ENCODE measurements at places on chromosomes 5 and 9.

DNA sequence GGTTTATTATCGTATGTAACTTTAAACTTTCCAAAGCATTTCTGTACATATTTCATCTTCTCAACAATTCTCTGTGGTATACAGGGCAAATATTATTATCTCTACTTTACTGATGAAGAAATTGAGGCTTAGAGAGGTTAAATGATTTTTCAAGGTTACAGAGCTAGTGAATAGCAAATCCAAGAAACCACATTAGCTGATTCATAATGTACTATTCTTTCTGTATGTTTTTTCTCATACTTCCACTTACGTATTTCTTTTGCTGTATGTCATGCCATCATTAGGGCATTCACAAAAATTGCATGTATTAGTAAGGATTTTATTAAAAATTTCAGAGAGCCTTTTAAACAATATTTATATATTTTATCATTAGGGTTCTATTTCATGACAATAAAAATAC, 372.4 kb upstream of the DMAC1 start:
- DNase-seq, result no peak

GRCh38 chr5:143200781-143201398, 202.6 kb downstream of the NR3C1 start:
- peak; percentile 76 for DNase-seq

DNA sequence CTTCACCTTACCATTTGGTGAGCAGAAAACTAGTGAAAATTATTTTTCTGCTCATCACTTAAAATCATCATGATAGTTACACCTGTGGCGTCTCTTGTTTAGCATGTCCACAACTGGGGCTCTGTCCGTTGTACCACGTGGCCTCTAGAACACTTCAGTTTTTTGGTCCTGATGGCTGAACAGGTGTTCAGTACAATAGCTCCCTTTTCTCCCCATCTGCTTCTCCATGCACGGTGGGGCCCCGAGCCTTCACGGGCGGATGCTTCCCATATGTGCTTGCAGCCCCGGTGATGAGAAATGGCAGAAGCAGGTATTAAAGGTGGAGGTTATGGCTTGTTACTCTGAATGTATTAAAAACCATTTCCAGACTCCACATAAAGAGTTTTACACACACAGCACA, 304.1 kb downstream of the CWC27 start:
- DNase-seq, result no peak

- no peak for DNase-seq
Observed at GRCh38 chr9:111431684-111432083, 52.5 kb downstream of the ECPAS start.

DNA sequence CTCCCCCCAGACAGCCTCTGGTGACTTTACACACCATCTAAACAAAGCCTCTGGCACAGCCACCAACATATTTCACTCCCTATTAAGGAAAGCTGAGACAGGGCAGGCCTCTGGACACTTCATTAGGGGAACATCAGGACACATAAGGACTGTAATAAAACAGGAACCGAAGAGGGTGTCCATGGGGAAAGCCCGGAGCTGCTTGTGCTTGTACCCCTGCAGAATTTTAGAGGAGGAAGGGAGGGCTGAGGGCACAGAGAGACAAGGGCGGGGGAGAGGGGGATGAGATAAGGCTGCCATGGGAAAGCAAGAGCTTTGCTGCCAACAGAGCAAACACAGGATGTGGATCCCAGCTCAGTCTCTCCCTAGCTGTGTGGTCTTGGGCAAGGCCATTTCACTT, 138.4 kb downstream of the ASTN2 start:
- no peak for DNase-seq

GRCh38 chr9:134738869-134739659, 97.5 kb downstream of the COL5A1 start:
- peak; percentile 61 for DNase-seq

- no peak for DNase-seq
Observed at GRCh38 chr9:97307500-97308163, at the start of gene CCDC180. TSS of gene CCDC180 (plus strand) at chr9:97307659. CDS start at chr9:97308064, 405 bp downstream.

- DNase-seq, result no peak
Observed at GRCh38 chr9:4308482-4308881, 8.6 kb upstream of the GLIS3 start.

- DNase-seq, result peak; percentile 22
Observed at GRCh38 chr5:170338933-170339779, 41.6 kb upstream of the LCP2 start.

DNA sequence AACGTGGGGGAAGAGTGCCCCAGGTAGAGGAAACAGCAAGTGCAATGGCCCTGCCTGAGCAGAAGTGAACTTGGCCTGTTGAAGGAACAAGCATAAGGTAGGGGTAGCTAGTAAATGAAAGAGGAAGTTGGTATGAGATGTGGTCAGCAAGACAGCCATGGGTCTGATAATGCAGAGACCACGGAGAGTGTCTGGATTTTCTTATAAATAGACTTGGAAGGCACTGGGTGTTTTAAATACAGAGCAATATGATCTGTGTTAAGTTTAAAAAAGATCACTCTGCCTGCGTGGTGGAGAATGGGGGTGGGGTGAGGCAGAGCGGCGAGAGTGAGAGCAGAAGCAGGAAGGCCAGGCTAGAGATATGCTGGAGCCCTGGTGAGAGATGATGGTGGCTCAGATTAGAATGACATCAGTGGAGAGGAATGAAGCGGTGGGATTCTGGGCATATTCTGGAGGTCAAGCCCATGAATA, 4.2 kb downstream of the ADAM19 start:
- peak; percentile 66 for DNase-seq

DNA sequence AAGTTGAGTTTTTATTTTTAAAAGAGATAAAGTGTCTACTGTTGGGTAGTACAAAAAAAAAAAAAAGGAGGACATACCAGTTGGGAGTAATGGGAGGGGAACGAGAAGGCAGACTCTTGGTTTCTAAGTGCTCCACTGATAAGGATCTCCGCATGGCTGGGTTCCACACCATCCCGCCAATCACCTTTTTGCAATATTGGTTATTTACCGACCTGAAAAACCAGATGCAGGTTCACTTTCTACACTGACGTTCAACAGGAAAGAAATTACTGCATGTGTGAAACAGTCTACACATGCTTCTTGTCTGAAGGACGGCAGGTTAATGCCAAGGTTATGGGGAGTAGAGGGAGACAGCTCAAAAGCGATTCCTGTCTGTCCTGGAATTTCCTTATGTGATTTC, 75.5 kb downstream of the PTPN3 start:
- no peak for DNase-seq

- DNase-seq, result peak; percentile 29
Observed at GRCh38 chr9:136995772-136996311, 526 bp downstream of the CLIC3 start.

DNA sequence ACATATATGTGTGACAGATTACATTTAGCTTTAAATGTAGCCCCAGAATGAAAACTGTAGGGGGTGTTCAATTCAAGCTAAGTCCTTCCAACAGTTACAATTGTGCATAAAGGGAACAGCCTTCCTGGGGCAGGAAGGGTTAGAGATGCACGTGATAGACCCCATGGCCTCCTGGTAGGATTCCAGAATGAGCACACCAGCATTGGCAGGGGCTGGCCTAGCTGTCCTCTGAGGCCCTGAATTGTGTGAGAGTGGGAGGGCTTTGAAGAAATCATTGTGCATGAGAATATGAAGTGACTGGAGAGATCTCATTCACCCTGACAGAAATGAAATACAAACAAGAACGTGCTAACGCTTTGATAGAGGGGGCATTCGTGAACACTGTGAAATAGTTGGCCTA, 663.8 kb upstream of the KLF4 start:
- no peak for DNase-seq

DNA sequence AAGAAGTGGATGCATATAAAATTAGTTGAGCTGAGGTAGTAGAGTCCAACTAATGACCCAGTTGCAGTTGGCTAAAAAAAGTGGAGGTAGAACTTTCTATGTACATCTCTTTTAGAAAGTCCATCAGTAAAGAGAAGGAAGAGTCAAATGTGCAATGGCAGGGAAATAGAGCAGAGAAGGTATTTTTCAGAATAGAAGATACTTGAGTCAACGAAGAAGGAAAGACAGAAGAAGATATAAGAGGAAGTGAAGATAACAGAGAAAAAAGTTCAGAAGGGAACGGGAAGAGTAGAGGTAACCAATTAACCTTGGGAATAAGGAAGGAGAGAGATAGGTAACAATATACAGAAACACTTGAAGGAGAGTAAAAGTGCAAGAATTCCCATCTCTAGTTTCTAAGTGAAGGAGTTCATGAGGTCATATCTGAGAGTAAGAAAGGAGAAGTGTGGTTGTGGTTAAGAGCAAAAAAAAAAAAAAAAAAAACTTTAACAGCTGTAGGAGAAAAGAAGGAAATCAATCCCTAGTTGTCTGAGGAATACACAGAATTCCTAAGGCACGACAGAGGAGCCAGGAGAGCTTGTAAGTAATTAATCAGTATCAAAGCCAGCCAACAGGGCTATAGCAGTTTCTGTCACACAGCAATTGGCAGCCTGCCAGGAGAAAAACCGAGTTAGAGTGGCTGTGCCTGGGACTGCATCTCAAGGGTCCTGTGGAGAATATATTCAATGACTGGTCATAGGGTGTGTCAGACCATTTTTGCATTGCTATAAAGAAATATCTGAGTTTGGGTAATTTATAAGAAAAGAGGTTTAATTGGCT, 61.0 kb downstream of the ARL15 start:
- DNase-seq, result peak; percentile 50

GRCh38 chr9:133959966-133960567, 32.1 kb downstream of the VAV2 start:
- DNase-seq, result no peak

DNA sequence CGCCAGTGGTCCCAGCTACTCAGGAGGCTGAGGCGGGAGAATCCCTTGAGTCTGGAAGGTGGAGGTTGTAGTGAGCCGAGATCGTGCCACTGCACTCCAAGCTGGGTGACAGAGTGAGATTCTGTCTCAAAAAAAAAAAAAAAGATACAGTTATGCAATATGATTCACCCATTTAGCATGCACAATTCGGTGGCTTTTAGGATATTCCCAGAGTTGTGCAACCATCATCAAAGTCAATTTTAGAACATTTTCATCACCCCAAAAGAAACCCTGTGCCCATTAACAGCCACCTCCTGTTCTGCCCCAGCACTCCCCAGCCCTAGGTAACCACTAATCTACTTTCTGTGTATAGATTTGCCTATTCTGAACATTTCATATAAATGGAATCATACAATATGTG, 4.3 kb upstream of the DHFR start:
- no peak for DNase-seq

GRCh38 chr9:109387206-109387605, 66.3 kb upstream of the EPB41L4B start:
- DNase-seq, result no peak

DNA sequence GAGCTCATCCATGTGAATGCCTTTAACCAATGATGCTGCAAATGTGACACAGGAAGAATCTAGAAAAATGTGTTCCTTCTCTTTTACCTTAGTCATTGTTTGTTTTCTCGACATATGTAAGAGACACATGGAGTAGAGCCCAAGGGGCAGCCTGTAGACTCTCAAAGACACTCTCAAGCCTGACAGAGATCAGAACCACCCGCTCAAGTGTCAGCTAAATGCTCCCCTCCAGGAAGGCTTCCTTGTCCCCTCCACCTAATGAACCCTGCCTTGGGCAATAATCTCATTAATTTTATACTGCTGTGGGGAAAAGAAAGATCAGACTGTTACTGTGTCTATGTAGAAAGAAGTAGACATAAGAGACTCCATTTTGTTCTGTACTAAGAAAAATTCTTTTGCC, 157.4 kb downstream of the MUSK start:
- peak; percentile 15 for DNase-seq

GRCh38 chr9:98302938-98303632, 47.6 kb upstream of the TBC1D2 start:
- no peak for DNase-seq

GRCh38 chr9:95383845-95384244, 66.3 kb upstream of the FANCC start:
- DNase-seq, result no peak

DNA sequence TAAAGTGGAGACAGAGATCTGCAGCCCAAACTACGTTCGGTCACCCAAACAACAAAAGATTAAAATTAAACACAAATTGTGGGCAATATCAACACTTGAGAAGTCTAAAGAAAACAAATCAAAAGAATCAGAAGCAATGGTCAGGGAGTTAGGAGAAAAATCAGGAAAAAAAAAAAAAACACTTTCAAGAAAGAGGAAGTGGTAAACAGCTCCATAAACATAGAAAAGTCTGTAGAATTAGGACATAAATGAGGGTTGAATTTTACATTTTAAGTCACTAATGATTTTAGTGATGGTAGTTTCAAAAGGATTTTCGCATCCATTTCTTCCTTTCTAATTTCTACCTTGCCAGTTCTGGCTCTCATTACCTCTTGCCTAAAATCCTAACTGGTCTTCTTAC, 10.1 kb downstream of the RNF145 start:
- no peak for DNase-seq

DNA sequence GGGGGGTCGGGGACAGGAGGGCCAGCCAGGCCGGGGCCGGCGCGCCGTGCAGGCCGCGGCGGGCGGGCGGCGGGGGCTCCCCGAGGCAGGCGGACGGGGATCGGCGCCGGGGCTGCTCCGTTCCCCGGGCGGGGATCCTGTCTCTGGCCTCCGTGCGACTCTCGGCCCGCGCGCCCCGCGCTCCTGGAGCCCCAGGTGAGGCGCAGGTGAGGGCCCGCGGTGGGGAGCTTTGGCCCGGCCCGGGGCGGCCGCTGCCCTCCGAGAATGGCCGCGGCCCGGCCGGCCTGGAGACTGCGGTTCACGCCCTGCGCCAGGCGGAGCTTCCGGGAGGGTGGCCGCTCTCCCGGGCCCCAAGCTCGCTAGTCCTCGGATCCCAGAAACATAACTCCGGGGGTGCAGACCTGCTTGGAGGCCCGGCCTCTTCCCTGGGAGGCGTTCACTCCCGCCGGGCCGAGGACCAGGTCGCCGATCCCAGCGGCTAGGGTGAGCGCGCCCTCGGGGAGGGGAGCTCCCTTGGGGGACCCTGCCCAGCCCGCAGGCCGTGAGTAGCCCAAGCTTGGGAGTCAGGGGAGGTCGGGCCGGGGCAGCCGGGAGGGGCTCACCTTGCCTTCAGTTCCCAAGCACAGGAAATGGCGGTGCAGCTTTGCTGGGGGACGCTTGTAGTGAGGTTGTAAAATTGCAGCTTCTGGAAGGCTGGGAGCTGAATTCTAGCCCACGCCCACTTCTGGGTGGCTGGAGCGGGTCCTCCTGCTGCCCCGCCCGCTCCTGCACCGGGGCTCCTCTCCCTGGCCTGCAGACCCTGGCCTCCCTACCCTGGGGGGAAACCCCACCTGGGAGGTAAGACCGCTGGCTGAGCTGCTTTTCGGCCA, 723 bp downstream of the PPP1R26 start:
- peak; percentile 54 for DNase-seq

DNA sequence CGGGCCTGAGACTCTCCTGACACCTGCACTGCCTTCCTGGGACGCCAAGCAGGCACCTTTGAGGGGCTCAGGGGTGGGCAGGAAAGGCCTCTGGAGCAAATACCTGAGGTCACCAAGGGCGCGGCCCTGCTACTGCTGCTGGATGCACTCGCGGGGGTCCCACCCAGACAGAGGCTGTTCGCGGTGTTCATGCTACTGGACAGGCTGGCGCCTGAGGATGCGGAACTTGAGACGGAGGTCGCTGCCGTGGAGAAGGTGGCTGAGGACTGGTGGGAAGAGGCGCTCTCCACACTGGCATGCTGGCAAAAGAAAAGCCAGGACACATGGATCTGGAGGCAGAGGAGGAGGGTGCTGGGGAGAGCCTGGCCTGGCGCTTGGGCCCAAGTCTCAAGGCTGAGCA, 110.7 kb downstream of the UBE2R2 start:
- no peak for DNase-seq
